ENCODE measurements at places on chromosomes 2 and 18.

- no peak for DNase-seq
Measured at GRCh38 chr2:59947917-59948541, 605.4 kb downstream of the BCL11A start.

DNA sequence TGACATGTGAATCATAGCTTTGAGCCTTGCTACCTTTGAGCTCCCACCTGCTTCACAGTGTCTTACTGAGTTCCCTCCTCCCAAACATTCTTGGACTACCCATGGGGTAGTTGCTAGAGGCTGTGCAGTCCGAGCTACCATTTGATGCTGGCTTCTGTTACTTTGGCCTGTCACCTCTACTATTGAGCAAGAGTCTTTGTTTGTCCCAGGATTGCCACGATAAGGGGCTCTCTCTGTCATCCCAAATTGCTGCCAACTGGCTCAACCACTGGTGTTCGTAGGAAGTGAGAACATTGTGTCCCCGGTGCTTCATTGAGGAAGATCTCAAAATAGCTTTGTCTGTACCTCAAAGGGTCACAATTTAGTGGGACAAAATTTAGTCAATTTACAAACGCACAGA is 59.1 kb upstream of the PAX8 start:
- DNase-seq = no peak

DNA sequence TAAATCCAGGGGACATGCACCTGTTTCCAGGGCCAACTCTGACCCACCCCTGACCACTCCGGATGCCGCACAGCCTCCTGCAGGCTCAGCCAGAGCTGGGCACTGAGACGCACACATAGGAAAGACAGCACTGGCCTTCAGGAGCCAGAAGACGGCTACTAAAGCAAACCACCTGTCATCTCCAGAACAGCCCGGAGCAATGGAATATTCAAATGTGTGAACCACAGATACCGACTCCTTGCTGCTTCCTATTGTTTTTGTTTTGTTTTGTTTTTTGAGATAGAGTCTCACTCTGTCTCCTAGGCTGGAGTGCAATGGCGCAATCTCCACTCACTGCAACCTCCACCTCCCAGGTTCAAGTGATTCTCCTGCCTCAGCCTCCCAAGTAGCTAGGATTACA is 94.0 kb downstream of the LAMA1 start:
- no peak for DNase-seq

DNA sequence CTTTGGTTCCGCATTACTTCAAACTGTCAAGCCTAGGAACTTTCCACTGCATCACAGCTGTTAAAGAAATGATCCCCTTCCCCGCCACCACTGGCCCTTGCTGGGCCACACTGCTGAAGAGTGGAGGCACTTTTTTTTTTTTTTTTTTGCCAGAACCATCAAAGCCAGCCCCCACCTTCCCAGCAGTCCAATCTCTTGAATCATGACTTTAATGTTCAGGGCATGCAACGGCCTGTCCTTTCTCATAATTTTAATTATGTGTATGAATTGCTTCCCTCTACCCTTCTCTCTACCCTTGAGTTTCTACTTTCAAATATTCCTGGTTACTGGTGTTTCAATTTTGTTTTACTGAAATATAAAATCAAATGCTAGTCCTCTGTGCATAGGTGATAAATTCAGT is 102.1 kb upstream of the LMAN1 start:
- DNase-seq = no peak

DNA sequence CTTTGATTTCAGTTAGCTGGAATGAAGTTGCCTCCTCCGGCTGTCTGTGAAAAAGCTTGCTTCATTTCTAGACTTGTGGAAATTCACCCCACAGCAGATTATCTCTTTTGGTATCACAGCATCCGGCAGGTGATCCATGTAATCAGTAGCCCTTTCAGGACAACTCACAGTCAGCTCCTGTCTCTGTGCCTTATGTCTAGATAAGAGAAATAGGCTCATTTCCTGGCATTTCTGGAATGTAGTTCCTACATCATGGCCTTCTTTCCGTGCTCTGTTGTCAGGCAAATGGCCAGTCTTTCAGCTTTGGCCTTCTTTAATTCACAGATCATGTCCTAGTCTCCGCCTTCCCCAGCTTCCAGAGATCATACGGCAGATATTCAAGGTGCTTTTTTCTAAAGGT is 455.4 kb downstream of the NUP35 start:
- DNase-seq = no peak

- DNase-seq = no peak
Measured at GRCh38 chr2:139721411-139721995, 941.3 kb upstream of the NXPH2 start.

DNA sequence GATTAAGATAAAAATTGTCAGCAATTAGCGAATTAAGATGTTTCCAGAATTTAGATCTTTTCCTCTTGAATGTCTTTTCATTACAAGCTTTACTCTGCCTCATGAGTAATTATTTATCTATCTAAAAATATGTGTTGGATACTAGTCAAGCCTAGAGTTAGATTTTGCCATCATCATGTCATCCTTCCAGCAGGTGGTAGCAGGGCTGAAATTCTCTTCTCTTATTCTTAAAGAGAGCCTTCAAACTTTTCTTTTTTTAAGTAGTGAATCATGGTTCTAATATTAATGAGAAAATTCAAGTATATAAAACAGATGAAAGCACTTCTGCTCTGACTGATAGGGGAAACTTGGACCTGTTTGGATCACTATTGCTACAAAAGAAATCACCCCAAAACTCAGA is 240.7 kb upstream of the EPAS1 start:
- no peak for DNase-seq

DNA sequence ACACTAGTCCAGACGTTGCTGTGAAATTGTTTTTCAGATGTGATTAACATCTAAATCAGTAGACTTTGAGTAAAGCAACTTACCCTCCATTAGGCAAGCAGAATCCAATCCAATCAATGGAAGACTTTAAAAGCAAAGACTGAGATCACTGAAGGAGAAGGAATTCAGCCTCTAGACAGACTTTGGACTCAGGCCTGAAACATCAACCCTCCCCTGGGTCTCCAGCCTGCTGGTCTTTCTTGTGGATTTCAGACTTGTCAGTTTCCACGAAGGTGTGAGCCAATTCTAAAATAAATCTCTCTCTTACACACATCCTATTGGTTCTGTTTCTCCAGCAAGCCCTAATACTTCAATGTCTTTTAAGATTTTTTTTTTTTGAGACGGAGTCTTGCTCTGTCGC is 50.0 kb upstream of the EDAR start:
- no peak for DNase-seq

Measured in CD4-positive, alpha-beta T cell treated with Interleukin-2 at 100 ng/mL for 4 hours (primary cell).